Esophagus muscularis mucosa (tissue), 4 donors: ENCODE measurements at places on chromosomes 4 and X. TPM values are rescaled to one million over a fixed set of nuclear protein-coding genes. Genes with fewer than 3 reads are reported as not detected.

ABCG2 gene
- 5.2 TPM for total RNA-seq

WAS gene
- total RNA-seq, result 7.1 TPM

IQCM gene
- not detected for total RNA-seq

ERVMER34-1 gene
- not detected for total RNA-seq

GASK1B gene
- 45.9 TPM for total RNA-seq

F11 gene
- not detected for total RNA-seq
